Stimulated activated naive CD8-positive, alpha-beta T cell treated with anti-CD3 and anti-CD28 coated beads, Interleukin-15, amount 100 ng/mL, for 72 hours (primary cell): ENCODE measurements at places on chromosomes 6 and 20.

GRCh38 chr6:9825526-9825925, 589.3 kb downstream of the TFAP2A start:
- DNase-seq, result no peak

- peak; percentile 17 for DNase-seq
These were observed 363.5 kb downstream of the ESR1 start for GRCh38 chr6:152170702-152171667.

GRCh38 chr20:43238833-43239232, 49.1 kb upstream of the PTPRT start:
- DNase-seq, result no peak

- DNase-seq, result no peak
These were observed 19.9 kb downstream of the HLA-DPB1 start for GRCh38 chr6:33095681-33096080.

DNA sequence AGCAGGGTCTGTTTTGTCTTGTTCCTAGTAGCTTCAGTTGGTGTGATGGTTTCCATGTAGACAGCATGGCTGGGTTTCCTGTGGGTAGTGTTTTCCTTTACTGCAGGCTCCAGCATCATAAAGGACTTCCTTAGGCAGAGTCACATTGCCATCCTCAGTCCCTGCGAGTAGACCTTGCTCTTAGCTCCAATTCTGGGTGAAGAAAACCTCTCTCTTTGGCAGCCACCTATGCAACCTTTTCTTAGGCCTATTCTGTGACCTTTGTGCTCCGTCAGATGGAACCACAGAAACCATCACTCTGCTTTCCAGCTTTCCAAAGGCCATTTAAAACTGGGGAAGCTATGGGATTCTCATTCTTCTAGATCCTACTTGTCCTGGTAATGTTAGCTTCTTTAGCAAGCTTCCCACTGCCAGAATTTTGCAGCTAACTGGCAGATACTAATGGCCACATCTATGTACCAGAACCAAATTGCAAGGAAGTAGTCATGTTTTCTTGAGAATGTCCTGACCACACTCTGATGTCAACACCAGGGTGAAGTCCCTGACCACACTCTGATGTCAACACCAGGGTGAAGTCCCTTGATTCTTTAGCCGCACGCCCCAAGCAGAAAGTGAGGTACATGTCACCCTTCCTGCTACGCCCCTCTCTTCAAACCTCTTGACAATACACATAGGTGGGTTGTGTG, 646.6 kb upstream of the HS3ST5 start:
- peak; percentile 61 for DNase-seq

- no peak for DNase-seq
These were observed 905 bp downstream of the RARS2 start for GRCh38 chr6:87588756-87589407.

- DNase-seq, result no peak
These were observed 6.1 kb upstream of the IFT52 start for GRCh38 chr20:43584448-43585136.

- no peak for DNase-seq
These were observed 28.4 kb downstream of the RNF182 start for GRCh38 chr6:13953061-13953705.

- no peak for DNase-seq
These were observed 79.2 kb upstream of the MAP3K4 start for GRCh38 chr6:160912411-160912810.
